GM20000 (cell line): ENCODE measurements at places on chromosomes 4 and X.

GRCh38 chrX:22220941-22221340, 51.8 kb upstream of the CBLL2 start:
- no peak for DNase-seq

- no peak for DNase-seq
Observed at GRCh38 chr4:158782551-158783360, 13.9 kb downstream of the FNIP2 start.

GRCh38 chrX:21131346-21131745, 242.9 kb upstream of the CNKSR2 start:
- DNase-seq, result no peak

DNA sequence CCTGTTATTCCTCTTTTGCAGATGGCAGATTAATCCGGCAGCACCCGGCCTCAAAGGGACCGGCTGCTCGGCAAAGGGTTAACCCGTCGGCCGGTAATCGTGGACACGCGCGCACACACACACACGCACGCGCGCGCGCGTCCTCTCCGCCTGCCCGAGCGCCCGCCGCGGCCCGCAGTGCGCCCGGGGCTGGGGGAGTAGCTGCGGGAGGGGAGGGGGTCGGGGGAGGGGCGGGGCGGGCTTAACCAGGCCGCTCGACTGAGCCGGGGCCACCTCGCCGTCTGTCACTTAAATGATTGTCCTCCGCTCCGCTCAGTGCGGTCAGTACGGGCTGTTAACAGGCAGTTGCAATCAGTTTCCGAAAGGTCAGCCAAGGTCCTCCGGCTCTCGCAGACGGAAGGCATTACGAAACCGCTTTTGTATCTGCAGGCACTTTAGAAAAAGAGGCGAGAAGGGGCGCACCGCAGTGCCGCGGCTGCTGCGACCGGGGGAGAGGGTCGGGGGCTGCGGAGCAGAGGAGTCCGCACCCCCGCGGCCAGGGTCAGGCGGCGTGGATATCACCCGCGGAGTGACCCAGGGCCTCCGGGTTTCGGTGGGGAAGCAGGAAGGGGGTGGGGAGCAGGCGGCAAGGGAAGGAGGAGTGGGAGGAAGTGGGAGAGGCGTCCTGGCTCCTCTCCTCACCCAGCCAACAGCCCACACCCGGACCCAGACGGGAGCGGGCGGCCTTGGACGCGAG, 57.3 kb upstream of the BCOR start:
- DNase-seq, result peak; percentile 75

GRCh38 chrX:109966246-109966645, 36.7 kb upstream of the TMEM164 start:
- DNase-seq, result no peak

- DNase-seq, result no peak
Observed at GRCh38 chr4:94371290-94371689, 28.7 kb upstream of the HPGDS start.

- peak; percentile 70 for DNase-seq
Observed at GRCh38 chr4:140755774-140756318, 339 bp downstream of the TBC1D9 start.

- no peak for DNase-seq
Observed at GRCh38 chr4:129926936-129927335, 831.0 kb downstream of the C4orf33 start.

DNA sequence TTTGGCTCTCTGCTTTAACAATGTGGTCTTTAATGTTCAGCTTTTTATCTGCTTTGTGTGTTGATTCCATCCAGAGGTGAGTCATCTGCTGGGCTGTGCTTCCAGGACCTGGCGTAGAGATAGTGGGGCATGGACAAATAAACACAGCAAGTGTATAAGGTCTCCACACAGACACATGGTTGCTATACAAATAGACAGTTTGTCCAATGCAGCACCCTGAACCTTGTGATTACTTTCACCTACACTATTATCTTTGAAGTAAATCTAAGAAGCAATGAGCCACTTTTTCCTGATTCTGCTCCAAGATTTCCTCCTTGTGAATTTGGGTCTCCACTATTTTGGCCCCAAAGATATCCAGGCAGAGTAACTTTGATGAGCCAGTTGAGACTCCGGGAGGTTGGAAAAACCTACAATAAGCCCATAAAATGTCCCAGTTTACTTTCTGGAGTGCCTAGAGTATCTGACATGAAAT, 12.1 kb downstream of the PPARGC1A start:
- no peak for DNase-seq

DNA sequence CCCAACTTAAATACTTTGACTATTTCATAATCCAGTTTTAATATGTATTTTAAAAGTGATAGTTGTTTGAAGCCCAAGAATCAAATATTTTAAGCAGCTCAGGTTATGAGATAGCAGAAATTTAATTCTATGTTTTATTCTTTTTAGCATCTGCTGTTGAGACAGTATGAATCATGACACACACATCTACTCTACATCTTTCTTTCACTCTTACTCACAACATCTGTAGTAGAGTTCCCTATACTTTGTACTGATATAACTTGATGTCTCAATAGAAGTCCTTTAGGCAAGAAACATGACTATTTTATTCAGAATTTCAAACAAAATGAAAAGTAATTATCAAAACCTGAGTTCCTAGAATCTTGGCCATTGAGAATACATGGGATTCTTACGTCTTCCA, 187.9 kb upstream of the GNPDA2 start:
- no peak for DNase-seq

DNA sequence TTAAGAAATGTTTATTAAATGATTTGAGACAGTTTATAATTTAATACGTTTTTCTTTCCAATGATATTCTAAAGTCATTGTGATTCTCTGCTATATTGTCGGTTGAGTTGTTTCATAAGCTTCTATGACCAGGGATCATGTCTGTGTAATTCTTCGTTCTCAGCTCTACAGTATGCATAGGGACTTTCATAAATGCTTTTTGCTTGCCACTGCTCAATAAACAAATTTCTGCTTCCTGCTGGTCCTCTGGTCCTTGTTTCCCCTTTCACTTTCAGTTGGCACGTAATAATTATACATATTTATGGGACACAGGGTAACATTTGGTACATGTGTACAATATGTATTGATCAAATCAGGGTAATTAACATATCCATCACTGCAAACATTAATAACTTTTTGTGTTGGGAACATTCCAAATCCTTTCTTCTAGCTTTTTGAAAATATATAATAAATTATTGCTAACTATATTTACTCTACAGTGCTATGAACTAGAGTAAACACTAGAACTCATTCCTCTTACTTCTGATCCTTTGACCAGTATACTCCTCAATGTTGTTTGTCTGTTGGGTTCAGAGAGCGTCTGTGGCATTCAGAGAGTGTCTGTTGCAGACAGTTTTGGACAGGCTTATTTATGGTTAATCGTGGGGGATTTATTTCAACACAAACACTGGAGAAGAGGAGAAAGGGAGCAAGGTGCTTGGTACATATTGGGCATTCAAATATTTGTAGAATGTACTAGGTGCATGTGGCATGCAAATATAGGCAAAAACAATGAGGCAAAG, 68.3 kb upstream of the SPANXB1 start:
- DNase-seq, result no peak

- DNase-seq, result no peak
Observed at GRCh38 chrX:110212299-110212698, 105.6 kb downstream of the AMMECR1 start.

DNA sequence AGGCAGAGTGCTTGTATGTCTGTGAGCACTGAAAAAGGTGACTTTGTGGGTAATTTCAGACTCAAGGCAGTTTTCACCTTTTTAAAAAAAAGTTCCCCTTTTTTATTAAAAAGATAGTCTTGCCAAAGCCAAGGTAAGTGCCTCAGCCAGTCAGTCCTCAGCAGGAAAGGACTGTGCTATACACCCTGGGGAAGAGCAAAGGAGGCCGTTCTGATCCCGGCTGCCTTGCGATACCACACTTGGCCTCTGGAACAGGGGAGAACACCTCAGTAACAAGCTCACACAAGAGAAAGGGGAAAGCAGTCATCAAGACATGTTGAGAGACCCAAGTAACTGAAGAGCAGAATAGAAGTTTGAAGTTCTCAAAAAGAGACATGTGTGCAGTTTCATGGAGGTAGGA, 541.7 kb downstream of the BCOR start:
- DNase-seq, result no peak

DNA sequence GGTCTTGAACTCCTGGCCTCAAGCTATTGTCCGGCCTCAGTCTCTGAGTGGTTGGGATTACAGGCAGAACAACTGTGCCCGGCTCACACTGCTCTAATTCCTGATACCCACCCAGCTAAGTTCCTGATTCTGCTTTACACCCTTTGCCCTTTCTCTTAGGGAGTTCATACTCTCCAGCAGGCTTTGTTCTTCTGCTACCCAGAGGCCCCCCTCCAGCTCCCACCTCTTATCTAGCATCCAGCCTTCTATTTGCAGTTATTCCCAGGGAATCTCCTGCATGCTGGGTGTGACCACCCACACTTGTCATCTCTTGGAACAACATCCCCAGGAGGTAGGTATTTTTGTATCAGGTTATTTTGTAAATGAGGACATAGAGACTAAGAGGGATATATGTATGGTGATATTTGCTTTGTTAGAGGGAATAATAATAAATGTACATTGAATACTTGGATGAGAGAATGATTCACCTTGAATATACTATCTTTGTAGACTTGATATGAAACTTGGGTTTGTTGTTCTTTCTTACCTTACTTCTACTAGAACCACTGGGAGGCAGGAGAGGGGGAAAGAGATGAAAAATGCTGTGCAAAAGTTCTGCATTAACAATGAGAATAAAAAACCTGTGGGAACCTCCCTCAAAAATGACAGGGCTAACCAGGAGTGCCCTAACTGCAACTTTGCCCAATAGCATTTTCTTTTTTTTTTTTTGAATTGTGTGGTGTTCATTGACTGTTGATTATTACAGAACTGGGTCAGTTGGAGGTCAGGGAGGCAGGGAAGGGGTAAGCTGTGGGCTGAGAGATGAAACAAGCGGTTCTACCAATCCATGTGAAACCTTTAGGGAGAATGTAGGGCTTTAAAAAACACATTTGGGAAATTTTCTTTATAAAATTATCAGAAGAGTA, 157.4 kb downstream of the SPRY1 start:
- no peak for DNase-seq

DNA sequence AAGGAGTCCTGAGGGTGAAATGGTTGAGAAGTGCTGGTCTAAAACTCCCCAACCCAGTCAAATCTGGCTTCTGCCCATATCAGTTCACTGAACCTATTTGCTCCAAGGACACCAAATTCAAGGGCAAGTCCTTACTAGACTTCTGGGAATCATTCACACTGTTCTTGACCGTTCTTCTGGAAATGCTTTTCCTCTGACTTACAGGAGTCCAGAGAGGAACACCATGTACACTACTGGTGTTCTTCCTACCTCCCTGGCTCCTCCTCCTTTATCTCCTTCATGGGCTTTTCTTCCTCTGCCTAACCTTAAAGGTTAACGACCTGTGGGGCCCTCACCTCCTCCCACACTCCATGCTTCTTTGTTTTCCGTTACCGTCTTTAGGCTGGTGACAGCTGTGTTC, 281.3 kb downstream of the FRMPD4 start:
- no peak for DNase-seq

DNA sequence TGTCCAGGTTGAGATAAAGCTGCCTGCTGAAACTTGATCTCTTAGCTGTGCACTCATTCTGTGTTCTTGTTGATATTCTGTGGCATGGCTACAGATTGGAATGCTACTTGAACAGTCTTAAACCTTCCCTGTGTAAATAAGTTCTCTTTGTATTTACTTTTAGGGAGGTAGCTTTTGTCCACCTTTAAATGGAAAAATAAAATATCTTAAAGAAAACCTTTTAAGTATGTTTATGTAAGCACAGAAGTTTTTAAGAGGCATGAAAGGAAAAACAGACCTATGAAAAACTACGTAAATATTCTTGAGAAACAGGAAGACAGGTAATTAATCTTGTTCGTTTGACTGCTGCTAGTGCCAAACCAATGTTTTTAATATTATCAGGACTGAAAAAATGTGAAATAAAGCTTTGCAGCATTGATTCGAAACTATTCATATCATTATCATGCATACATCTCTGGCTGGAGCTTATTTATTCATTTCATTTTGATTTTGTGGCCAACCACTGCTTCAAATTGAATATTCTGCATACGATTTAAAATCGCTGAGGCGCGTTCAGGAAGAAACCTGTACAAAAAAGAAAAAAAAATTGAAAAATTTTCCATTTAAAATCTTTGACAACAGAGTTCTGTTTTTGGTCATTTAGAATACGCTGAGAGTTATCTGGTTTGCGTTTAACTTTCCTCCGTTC, 17.8 kb downstream of the HSD17B13 start:
- no peak for DNase-seq

GRCh38 chrX:51874123-51874522, 19.3 kb upstream of the MAGED1 start:
- no peak for DNase-seq

- no peak for DNase-seq
Observed at GRCh38 chrX:2464677-2465166, 36.1 kb downstream of the DHRSX start.

DNA sequence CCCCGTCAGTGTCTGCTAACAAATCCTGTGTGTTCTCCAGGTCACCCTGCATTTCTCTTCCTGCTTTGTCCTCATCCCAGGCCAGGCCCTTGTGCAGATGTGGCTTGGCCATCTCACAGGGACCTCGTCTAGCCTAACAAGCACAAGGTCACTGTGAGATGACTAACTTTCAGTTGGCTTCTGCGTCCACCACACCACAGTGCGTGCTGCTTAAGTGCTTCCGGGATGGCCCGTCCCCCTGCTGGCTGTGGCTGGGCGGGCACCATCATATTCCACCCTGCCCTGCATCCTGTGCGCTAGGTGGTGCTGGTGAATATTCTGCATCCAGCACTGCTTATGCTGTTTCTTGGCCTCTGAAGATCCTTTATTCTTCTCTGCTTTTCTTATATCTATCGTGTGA, 33.8 kb downstream of the RBBP7 start:
- no peak for DNase-seq

DNA sequence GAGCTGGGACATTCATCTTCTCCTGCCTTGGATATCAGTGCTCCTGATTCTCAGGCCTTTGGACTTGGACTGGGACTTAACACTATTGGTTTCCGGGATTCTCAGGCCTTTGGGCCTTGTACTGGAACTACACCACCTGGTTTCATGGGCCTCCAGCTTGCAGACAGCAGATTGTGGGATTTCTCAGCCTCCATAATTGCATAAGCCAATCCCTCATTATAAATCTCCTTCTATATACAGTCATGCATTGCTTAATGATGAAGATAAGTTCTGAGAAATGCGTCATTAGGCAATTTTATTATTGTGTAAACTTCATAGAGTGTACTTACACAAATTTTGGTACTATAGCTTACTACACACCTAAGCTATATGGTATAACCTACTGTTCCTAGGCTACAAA, 8.9 kb upstream of the CCNG2 start:
- no peak for DNase-seq

GRCh38 chrX:115889121-115889890, 281.2 kb upstream of the AGTR2 start:
- DNase-seq, result peak; percentile 2

GRCh38 chr4:153933915-153934687, 145.2 kb upstream of the SFRP2 start:
- DNase-seq, result no peak

DNA sequence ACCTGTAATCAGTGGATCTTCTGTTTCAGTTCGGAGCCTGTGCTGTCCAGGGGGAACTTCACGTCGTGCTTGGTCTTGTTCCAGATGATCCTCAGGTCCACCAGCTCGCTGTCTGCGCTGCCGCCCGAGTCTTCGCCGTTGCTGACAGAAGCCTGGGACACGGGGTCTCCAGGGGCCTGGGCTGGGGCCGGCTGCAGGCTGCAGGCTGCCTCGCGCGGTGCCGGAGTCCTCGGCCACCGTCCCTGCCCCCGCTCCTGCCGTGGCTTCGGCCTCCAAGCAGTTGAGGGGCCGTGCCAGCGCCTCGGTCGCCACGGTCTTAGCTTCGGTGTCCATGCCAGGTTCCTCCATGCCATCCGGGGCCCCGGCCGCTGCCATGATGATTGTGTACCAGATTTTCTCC, 37.3 kb upstream of the CCNI start:
- DNase-seq, result no peak
